ENCODE measurements at places on chromosomes 7 and 10.

- DNase-seq: peak; percentile 95
These were observed 66.6 kb downstream of the CUBN start for GRCh38 chr10:17062955-17063484.

DNA sequence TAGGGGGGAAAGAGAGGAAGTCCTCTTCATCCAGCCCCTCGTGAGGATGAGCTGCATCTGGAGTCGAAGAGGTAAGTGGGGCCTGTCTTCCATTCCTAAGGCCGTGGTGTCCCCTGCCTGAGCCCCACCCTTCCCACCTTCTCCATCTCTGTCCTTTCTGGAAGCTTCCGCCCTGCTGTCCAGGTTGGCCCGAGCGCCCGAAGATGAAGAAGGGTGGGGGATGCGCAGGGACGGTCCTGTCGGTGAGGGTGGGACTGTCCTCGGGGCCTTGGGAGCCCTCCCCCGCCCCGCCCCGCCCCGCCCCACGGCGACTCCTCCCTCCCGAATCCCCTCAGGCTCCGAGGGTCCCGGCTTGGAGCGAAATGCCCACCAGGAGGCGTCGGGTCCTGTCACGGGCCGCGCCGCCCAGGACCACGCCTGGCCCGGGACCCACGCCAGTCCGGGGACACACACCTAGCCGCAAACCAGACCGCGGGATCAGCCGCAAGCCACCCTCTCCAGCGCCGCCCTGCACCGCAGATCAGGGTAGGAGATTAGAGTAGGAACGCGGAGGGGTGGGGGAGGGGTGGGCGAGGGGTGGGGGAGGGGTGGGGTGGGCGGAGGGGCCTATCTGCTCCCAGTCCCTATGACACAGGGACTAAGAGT is 15.3 kb downstream of the GPRIN2 start:
- no peak for DNase-seq

- no peak for DNase-seq
These were observed 166.9 kb downstream of the PAXIP1 start for GRCh38 chr7:154836021-154836448.

DNA sequence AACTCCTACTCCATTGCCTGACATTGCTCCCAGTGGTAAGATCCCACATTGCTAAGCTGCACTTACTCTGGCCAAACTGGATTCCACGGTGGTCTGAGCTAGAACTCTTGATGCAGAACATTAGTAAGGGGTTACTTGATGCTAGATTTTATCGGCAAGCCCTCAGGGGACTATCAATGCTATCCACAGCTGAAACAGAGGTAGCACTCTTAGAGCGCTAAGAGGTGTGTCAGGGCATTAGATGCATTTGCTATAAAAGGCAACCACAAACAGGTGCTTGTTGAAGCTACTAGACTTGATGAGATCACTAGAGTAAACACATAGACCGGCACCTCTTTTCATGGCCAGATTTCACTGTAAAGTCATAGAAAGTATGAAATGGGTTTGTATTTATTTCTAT is 116.3 kb downstream of the MDFIC start:
- DNase-seq: no peak

GRCh38 chr10:33291053-33291592 is 43.3 kb downstream of the NRP1 start:
- DNase-seq: peak; percentile 81

- peak; percentile 98 for DNase-seq
These were observed 45.3 kb upstream of the GTF2I start for GRCh38 chr7:74612015-74612829.

- DNase-seq: peak; percentile 28
These were observed 41.8 kb upstream of the LRRC18 start for GRCh38 chr10:48981310-48981907.

- DNase-seq: no peak
These were observed 178.2 kb downstream of the RELN start for GRCh38 chr7:103811290-103811689.

DNA sequence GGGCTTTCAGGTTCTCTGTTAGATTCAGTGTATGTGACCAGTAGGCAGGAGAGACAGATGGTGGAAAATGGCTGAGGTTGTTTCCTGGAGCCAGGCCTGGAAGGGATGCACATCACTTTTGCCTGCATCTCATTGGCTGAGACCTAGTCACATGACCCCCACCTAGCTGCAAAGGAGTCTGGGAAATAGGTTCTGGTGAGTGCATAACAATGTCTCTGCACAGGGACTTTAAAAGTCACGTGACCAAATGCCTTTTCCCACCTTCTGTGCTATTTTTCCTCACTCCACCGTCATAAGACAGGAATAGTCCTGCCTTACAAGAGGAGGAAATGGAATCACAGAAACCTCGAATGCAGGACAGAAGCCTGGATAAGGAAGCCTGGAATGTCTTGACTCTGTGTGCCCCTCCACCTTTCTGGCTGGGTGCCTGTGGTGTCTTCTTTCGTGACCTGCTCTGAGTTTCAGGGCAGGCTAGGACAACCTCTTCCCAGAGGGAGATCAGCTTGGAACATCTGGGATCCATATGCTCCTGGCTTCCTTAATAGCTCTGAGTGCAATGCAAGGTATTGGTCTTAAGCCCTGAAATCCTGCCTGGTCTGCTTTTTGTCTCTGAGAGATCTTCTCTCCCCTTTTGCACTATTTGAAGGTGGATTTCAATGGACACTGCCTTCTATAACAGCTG is 139.9 kb upstream of the ZNF438 start:
- no peak for DNase-seq

GRCh38 chr7:33986951-33987947 is 81.9 kb downstream of the BMPER start:
- peak; percentile 95 for DNase-seq

Measured in epithelial cell of esophagus (primary cell).